ENCODE measurements at places on chromosomes 5 and 9.
A peak's percentile ranks its signal among the peaks of the same experiment; 100 is the strongest.

DNA sequence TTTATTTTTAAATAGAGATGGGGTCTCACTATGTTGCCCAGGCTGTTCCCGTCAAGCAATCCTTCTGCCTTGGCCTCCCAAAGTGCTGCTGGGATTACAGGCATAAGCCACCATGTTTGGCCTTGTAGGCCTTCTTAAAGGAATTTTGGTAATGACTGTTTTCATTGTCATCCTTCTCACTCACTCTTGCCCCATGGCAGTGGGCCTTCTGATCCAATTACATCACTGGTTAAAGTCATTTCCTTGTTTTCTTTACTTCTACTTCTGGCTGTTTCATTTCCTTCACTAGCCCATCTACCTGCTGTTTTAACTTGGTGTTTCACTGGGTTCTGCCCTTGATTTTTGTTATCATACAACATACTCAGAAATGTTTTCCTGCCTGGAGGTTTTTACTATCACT is 20.1 kb upstream of the NIM1K start:
- DNase-seq: no peak

DNA sequence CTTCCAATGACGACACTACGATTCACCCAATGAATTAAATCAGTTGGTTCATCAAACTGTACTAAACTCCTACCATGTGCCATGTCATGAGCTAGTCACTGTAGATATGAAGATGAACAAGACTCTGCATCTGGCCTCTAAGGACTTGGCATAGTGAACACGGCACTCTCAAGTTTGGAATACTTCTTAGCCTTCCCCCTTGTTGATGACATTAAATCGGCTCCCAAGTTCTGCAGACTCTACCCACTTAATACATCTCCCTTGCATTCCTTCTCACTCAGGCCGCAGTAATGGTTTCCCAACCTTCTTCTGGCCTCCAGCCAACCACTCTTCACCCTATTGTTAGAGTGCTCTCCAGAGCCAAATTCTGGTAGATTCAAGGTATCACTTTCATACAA is 184.7 kb downstream of the MAPKAP1 start:
- no peak for DNase-seq

DNA sequence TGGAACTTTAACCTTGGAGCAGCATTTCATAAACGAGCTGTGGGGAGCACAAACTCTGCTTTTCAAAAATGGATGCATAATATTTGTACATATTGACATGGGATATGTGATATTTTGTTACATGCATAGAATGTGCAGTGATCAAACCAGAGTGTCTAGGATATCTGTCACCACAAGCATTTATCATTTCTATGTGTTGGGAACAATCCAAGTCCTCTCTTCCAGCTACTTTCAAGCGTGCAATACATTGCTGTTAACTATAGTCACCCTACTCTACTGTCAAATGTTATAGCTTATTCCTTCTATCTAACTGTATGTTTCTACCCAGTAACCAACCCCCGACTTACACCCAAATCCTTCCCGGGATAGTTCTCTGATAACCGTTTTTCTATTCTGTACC is 15.0 kb upstream of the C5orf58 start:
- DNase-seq: no peak

- no peak for DNase-seq
These were observed 1031.6 kb upstream of the WWC1 start for GRCh38 chr5:167259806-167260205.

GRCh38 chr5:142248853-142249462 is 75.9 kb downstream of the SPRY4 start:
- no peak for DNase-seq

- no peak for DNase-seq
These were observed 2.1 kb downstream of the ARSI start for GRCh38 chr5:150300496-150301169.

- no peak for DNase-seq
These were observed 86.4 kb downstream of the GALNT10 start for GRCh38 chr5:154276973-154277331.

DNA sequence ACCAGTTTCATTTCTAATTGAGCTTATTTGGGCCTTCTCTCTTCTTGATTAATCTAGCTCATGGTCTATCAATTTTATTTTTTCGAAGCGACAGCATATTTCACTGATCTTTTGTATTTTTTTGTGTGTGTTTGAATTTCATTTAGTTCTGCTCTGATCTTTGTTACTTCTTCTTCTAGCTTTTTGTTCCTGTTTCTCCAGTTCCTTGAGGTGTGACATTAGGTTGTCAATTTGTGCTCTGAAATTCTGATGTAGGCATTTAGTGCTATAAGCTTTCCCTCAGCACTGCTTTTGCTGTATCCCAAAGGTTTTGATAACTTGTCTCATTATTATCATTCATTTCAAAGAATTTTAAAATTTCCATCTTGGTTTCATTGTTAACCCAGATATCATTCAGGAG is 67.3 kb downstream of the STRBP start:
- DNase-seq: no peak

GRCh38 chr5:73827106-73827450 is 201.1 kb downstream of the ARHGEF28 start:
- no peak for DNase-seq

DNA sequence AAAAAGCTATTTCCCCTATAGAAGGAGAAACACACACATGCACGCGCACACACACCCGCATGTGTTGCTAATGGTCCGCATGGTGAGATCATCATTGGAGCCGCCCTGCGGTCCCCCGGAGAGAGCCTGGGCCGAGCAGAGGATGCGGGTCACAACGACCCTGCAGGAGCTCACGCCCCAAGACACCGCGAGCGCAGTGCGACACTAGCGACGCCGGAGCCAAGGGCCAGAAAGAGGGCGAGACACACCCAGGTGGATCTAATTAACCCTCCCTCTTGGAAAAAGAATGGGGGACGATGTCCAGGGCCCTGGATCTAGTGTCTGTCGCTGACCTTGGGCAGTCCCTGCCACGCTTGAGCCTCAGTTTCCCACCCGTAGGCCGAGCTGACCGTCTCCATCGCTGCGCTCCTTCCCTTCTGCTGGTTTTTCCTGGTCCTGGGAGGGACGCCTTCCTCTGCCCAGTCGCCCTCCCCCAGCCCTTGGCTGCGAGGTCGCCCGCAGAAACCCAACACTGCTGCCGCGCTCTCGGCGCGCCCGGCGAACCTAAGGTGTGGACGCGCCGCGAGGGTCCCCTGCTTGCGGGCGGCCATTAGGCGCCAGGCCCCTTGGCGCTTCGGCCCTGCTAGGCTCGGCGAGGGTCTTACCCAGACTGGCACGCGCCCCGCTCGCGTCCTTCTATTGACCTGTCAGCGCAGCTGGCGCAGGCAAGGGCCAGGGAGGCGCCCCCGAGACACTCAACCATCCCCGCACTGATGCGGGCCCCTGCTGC is 47.5 kb upstream of the RNF20 start:
- DNase-seq: peak; percentile 54

- DNase-seq: no peak
These were observed 15.9 kb downstream of the NINJ1 start for GRCh38 chr9:93117924-93118862.

DNA sequence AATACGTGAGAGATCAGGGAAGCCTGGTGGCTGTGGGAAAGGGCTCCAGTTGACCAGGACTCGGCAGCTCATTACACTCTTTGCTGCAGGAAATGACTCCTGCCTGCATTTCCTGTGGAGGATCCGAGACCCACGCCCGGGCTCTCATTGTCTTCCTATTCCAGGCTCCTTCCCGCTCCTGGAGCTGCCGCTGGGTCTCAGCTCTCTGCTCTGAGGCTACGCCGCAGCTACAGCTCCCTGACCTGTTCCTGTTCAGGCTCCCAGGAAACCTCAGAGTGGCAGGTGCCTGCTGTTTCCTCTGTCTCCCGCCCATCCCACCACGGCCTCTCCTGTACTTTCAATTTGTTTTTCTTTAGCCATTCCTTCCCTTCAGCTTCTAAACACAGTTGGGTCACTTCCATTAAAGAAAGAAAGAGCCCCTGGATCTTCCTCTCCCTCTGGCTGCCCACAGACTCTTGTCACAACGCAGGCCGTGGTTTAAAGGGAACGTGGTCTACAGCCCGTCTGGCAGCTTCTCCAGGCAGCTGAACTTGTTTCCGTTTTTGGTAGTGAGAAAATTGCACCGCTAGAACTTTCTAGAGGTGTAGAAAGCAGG is 71.5 kb downstream of the IL6ST start:
- DNase-seq: no peak

DNA sequence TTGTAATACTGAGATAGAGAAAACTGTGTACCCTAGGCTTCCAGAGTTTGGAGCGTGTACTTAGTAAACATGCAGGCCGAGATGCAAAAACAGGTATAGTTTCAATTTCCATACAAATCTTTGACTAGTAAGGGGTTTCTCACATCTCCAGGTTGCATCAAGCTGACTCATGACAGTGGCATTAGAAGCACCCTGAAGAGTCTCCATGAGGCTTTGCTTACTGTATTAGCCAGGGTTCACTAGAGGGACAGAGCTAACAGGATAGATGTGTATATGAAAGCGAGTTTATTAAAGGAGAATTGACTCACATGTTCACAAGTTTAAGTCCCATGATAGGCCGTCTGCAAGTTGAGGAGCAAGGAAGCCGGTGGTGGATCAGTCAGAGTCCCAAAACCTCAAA is 275.3 kb upstream of the CDH6 start:
- no peak for DNase-seq

GRCh38 chr9:15606643-15607472 is 54.0 kb downstream of the CCDC171 start:
- DNase-seq: no peak

DNA sequence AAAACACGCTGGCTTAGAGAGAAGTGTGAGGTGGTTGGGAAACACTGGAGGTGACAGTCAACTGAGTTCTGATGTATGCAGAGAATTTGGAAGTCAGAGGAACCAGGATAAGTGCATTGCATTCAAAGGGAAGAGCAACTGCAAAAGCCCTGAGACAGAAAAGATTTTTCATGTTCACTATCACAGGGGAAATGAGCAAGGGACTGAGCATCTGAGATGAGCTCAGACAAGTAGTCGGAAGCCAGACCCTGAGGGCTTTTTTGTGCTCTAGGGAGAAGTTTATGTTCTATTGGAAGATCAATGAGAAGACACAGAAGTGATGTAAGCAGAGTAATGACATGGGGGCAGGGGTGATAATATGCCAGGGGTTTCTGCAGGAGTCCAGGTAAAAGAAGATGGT is 97.5 kb downstream of the HTR4 start:
- no peak for DNase-seq

DNA sequence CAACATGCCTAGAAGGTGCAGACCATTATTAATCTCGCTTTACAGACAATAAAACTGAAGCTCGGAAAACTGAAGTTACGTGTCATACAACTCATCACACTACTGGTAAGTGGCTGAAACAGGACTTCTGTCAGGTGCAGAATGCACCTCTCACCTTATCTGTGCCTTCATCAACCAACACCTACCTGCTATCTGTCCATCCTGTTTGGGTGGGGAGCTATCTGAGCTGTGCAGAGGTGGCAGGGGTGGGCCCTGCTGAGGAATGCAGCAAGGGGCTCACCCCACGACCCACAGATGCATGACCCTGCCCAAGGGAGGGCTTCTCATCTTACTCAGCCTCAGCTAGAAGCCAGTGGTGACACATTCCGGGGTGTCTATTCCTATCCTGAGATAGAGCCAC is 81.6 kb downstream of the SLIT3 start:
- DNase-seq: no peak

GRCh38 chr5:119275146-119275545 is 80.7 kb upstream of the TNFAIP8 start:
- DNase-seq: no peak

DNA sequence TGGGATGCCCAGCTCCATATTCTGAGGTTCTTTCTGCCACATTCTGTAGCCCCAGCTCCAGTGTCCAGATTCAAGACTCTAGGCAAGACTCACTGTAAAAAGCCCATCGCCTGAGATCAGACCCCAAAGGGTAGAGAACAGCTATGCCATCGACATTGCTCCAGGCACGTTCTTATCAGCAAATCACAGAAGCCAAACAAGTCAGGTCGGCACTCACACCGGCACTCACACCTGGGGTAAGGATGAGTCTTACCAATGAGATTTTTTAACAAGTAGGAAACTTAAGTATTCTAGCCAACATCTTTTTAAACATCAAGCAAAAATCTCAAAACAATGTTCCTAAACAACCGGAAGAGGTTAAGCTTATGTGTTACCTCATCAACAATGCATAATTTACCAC is 2.4 kb downstream of the CDKN2AIPNL start:
- no peak for DNase-seq

- no peak for DNase-seq
These were observed 1.8 kb upstream of the LNPEP start for GRCh38 chr5:96933764-96934707.

- DNase-seq: no peak
These were observed 98.3 kb downstream of the NFIB start for GRCh38 chr9:14215614-14216013.
